Activated B cell treated with CpG ODN at 0.5 μM for 24 hours (primary cell): ENCODE measurements at places on chromosomes 5 and 9.

DNA sequence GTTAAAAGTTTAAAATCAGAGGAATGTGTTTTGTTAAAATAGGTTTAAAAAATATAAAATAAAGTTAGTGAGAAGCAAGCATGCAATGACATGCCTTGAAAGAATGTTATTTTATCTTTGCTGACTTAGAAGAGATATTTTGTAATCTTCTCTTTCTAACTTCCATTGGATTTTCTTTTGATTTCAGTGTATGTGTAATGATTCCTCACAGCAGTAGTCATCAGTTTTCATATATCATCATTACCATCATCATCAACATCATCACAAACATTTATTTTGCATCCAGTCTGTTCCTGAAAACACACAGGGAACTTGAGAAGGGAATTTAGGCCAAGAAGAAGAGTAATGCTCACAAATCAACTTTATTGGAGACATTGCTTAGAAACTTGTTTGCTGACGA is 699.6 kb downstream of the TAF11L14 start:
- no peak overlapping the region for H3K4me3 ChIP-seq
- no peak overlapping the region for H3K27ac ChIP-seq
- H3K4me1 ChIP-seq: no peaks in the 10 kb centered on the region

GRCh38 chr5:37667846-37668245 is 172.0 kb downstream of the GDNF start:
- no peak for DNase-seq
- no peak overlapping the region for H3K27ac ChIP-seq
- H3K27me3 ChIP-seq: no peaks in the 10 kb centered on the region
- H3K36me3 ChIP-seq: peaks cover 3% of the 10 kb centered on the region
- peaks cover 16% of the 10 kb centered on the region for H3K4me1 ChIP-seq

- no peaks in the 10 kb centered on the region for H3K4me1 ChIP-seq
- H3K4me3 ChIP-seq: no peak overlapping the region
- no peak for DNase-seq
- H3K27ac ChIP-seq: no peak overlapping the region
- H3K27me3 ChIP-seq: no peaks in the 10 kb centered on the region
Measured at GRCh38 chr5:116887104-116887503, 312.5 kb upstream of the SEMA6A start.

GRCh38 chr5:149773291-149774095 is 43.4 kb downstream of the PPARGC1B start:
- H3K4me1 ChIP-seq: peaks cover 29% of the 10 kb centered on the region
- no peak overlapping the region for H3K4me3 ChIP-seq
- no peak for DNase-seq

GRCh38 chr5:52885614-52886013 is 97.9 kb downstream of the ITGA1 start:
- no peak for DNase-seq
- no peak overlapping the region for H3K4me3 ChIP-seq
- H3K4me1 ChIP-seq: no peaks in the 10 kb centered on the region

GRCh38 chr5:89707891-89708290 is 701.7 kb downstream of the CETN3 start:
- H3K4me3 ChIP-seq: no peak overlapping the region
- H3K27me3 ChIP-seq: peaks cover 4% of the 10 kb centered on the region
- peaks cover 7% of the 10 kb centered on the region for H3K4me1 ChIP-seq

- H3K27me3 ChIP-seq: peaks cover 2% of the 10 kb centered on the region
- DNase-seq: no peak
- no peak overlapping the region for H3K4me3 ChIP-seq
- no peak overlapping the region for H3K27ac ChIP-seq
- H3K36me3 ChIP-seq: no peaks in the 10 kb centered on the region
- H3K4me1 ChIP-seq: no peaks in the 10 kb centered on the region
Measured at GRCh38 chr9:137955586-137955985, 78.0 kb downstream of the CACNA1B start.

- peak overlapping the region; percentile 76 for H3K4me3 ChIP-seq
- peak; percentile 49 for DNase-seq
- H3K27ac ChIP-seq: no peak overlapping the region
- H3K4me1 ChIP-seq: peaks cover 16% of the 10 kb centered on the region
- H3K36me3 ChIP-seq: no peaks in the 10 kb centered on the region
- H3K27me3 ChIP-seq: peaks cover 69% of the 10 kb centered on the region
Measured at GRCh38 chr9:122213589-122214413, 15.0 kb downstream of the LHX6 start.

- no peaks in the 10 kb centered on the region for H3K4me1 ChIP-seq
- no peak overlapping the region for H3K27ac ChIP-seq
- H3K27me3 ChIP-seq: no peaks in the 10 kb centered on the region
- no peak for DNase-seq
Measured at GRCh38 chr5:167840527-167841130, 450.8 kb upstream of the WWC1 start.

- DNase-seq: no peak
- H3K27me3 ChIP-seq: peaks cover 68% of the 10 kb centered on the region
- no peak overlapping the region for H3K27ac ChIP-seq
Measured at GRCh38 chr5:141875795-141876627, 2.2 kb downstream of the PCDH1 start.

GRCh38 chr9:131950487-131950886 is 129.2 kb downstream of the MED27 start:
- peaks cover 17% of the 10 kb centered on the region for H3K36me3 ChIP-seq
- DNase-seq: no peak

- H3K4me3 ChIP-seq: no peak overlapping the region
- DNase-seq: no peak
- H3K36me3 ChIP-seq: no peaks in the 10 kb centered on the region
Measured at GRCh38 chr5:93384995-93385394, 196.0 kb downstream of the NR2F1-AS1 start.

- H3K4me1 ChIP-seq: peaks cover 3% of the 10 kb centered on the region
- H3K27me3 ChIP-seq: peaks cover 40% of the 10 kb centered on the region
- no peak for DNase-seq
- H3K36me3 ChIP-seq: no peaks in the 10 kb centered on the region
- no peak overlapping the region for H3K27ac ChIP-seq
Measured at GRCh38 chr5:598564-598890, 13.6 kb upstream of the CEP72 start.
